ENCODE measurements at places on chromosomes 11 and 22.

DNA sequence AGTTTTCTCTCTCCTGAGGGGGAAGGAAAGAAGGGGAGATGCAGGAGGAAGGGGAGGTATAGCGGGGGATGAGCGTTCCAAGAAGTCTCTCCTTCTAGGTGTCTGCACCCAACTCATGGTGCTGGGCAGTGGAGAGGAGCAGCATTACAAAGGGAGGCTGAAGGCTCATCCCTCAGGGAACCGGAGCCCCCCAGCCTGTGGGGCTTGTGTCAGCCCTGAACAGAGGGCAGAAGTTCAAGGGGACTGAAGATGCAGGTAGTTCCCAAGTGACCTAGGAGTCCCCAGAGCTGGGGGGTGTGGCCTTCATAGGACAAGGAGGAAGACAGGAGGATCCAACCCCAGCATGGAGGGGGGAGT lies 1.8 kb downstream of the C11orf68 start:
- DNase-seq = no peak

GRCh38 chr11:115891581-115891980 lies 387.4 kb upstream of the CADM1 start:
- DNase-seq = no peak

GRCh38 chr22:22450343-22450839 lies 58.2 kb downstream of the ZNF280B start:
- no peak for DNase-seq

DNA sequence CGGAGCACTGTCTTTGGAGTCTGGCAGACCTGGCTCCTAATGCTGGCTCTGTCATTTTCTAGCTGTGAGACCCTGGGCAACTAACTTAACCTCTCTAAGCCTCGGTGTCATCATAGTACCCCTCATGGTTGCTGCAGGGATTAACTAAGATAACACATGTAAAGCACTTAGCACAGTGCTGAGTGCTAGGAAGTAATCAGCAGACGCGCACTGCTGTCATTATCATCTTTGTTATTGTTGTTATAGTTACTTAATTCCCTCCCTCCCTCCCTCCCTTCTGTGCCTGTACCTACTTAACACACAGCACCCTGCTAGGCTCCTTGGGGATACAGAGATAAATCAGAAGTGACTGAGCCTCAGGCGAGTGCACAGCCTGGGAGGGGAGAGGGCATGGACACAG lies 104.7 kb upstream of the PITPNB start:
- no peak for DNase-seq

- no peak for DNase-seq
Measured at GRCh38 chr11:43548916-43549315, 131.6 kb upstream of the HSD17B12 start.

DNA sequence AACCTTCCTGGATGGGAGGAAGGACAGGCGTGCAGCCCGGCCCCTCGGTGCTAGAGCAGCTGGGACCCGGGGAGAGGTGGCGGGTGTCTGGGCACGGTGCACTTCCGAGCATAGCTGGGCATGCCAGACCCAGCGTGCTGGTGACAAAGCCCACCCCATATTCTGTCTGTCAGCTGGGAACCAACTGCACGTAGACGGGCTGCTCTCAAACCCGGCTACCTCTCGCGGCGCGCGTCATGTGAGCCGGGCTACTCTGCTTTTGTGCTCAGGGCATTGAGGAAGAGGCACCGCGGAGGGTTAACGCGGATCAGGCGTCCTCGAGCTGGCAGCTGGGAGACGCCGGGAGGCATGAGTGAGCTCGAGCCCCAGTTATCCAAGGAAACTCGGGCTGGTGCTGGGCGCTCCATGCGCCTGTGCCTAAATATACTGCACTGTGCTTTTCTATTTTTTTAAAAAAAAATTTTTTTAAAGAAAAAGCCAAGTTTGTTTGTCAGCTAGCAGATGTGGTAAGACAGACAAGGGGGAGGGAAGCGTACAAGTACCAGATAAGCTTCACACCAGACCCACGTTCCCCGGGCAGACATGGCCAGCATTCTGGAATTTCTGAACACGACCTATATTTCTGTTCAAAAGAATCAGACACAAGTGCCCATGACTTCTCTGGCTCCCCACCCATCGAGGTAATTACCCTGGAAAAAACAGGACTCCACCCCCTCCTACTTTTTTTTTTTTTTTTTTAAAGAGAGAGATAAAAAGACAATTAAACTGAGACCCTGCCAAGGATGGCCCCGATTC lies 425.6 kb downstream of the SHANK2 start:
- DNase-seq = no peak

DNA sequence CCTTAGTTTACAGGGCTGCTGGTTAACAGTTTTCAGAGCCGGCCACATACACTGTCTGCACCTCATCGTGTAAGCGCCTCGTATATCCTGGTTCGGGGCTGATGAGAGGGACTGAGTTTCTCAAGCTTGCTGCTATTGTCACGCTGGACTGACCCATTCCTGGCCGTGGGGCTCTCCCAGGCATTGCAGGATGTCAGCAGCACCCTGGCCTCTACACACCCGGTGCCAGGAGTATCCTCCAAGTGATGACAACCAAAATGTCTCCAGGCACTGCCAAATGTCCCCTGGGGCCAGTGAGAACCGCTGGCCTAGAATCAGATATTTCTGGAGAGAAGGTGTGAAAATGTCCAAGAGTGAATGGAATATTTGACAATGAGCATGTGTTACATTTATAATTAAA lies 82.8 kb downstream of the ST3GAL4 start:
- no peak for DNase-seq

DNA sequence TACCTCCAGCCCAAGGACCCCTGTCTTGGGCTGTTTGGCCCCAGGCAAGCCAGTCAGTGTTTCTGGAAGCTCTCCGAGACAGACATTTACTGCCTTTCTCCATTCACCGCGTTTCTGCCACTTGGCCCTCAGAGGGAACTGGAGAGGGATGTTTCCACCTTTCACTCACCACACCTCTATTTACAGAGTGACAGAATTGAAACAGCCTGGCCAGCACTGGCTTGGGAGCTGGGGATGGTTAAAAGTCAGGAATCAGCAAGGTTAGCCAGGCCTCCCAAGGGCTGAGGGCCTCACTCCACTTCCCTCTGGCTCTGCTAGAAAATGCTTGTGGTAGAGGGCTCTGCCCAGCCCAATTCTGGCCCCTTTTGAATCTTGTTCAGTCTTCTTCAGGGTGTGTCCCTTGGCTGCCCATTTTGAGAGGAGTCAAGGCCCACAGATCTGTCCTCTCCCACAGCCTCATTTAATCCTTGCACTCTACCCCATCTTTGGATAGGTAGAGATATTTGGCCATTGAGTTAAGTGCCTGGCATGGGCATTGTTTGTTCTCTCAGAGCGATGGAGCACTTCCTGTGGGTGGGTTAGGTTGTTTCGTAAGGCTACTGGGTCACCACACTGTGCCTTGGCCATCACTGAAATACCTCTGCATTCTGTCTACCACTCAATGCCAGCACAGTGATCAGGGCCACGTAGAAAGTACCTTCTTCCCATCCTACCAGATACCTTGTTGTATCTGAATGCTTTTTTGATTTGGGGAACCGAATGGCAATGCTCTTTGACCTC lies 119.2 kb downstream of the MICAL2 start:
- DNase-seq = no peak

- DNase-seq = no peak
Measured at GRCh38 chr11:62449451-62449851, 30.6 kb downstream of the SCGB1A1 start.

DNA sequence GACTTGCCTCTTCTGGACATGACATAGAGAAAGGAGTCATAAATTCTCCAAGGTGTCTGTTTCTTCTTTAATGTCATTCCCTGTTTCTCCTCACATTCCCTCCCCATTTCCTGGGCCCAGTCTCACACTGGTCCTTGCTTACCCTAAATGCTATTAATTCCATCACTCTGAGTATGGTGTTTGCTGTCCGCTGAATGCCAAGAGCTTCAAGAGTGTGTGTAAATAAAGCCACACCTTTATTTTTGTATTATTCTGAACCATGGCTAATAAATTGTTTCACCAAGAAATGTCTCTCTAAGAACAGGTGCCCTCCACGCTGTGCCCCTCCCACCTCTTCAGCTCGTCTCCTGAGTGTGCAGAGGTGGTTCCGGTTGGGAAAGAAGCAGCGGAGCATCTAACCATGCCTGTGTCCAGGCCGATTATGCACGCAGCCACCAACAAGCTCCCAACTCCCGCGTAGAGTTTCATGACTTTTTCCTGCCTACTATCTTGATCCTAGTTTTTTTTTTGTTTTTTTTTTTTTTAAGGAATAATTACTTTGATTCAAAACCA lies 8.6 kb downstream of the TMEM121B start:
- no peak for DNase-seq

GRCh38 chr11:92797874-92798273 lies 171.6 kb upstream of the MTNR1B start:
- DNase-seq = no peak

- no peak for DNase-seq
Measured at GRCh38 chr11:18313965-18314763, 7.8 kb downstream of the HPS5 start.

DNA sequence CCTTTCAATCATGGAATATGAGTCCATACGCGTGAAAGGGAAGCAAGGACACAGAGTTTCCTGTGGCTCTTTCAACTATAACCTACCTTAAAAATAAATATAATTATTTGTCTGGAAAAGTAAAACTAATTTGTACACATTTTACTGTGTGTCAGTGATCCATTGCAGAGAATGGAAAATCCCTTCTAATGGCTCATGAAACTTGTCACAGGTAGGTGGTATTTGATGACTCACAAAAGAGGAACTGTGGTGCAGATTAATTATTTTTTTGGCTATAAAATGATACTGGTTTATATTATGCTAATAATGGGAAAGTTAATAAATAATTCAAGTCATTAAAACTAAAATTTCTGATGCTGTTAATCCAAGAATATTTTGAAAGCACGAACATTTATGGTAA lies 792.2 kb downstream of the METTL15 start:
- DNase-seq = no peak

GRCh38 chr22:50530580-50530876 lies 716 bp upstream of the TYMP start:
- DNase-seq = no peak

- no peak for DNase-seq
Measured at GRCh38 chr11:17721242-17721999, 2.0 kb downstream of the MYOD1 start.
